Stimulated activated CD4-positive, alpha-beta T cell treated with anti-CD3 and anti-CD28 coated beads, Interleukin-12 subunit alpha, Interleukin-12 subunit beta, amount 100 ng/mL, for 48 hours (primary cell): ENCODE measurements at places on chromosomes 3 and 15.

GRCh38 chr3:46212101-46212500 is 4.0 kb upstream of the CCR1 start:
- DNase-seq, result no peak

DNA sequence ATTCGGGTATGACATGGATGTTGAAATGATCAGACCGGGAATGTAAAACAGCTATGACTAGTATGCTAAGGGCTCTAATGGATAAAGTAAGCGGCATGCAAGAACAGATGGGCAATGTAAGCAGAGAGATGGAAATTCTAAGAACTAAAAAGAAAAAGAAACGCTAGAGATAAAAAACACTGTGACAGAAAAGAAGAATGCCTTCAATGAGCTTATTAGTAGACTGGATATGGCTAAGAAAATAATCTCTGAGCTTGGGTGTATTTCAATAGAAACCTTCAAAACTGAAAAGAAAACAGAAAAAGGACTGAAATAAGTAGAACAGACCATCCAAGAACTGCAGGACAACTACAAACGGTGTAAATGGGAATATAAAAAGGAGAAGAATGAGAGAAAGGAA is 101.2 kb downstream of the HES1 start:
- DNase-seq, result no peak

DNA sequence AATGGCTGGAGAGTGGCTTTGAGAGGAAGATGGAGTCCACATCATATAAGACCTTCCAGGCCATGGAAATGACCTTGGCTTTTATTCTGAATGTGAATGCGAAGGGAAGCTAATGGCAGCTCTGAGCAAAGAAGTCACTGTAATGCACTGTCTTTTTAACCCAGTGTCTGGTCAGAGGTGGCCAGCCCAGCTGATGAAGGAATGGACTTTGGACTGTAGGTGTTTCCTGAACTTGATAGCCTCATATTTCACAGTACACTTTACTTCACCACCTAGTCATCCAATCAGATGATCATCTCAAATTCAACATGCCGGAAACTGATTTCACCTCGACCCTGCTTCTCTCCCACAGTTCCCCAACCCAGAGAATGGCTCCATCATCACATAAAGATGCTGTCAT is 33.4 kb downstream of the DCLK3 start:
- DNase-seq, result no peak

DNA sequence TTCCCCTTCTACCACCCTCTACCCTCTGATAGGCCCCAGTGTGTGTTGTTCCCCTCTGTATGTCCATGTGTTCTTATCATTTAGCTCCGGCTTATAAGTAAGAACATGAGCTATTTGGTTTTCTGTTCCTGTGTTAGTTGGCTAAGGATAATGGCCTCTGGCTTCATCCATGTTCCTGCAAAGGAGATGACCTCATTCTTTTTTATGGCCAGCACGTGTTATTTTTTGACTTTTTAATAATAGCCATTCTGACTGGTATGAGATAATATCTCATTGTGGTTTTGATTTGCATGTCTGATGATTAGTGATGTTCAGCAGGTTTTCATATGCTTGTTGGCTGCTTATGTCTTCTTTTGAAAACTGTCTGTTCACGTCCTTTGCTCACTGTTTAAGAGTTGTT is 63.1 kb upstream of the NPHP3 start:
- no peak for DNase-seq

- DNase-seq, result no peak
These were observed 15.3 kb downstream of the FBN1 start for GRCh38 chr15:48630245-48630644.

- no peak for DNase-seq
These were observed 32.7 kb downstream of the IQSEC1 start for GRCh38 chr3:13040361-13041074.

DNA sequence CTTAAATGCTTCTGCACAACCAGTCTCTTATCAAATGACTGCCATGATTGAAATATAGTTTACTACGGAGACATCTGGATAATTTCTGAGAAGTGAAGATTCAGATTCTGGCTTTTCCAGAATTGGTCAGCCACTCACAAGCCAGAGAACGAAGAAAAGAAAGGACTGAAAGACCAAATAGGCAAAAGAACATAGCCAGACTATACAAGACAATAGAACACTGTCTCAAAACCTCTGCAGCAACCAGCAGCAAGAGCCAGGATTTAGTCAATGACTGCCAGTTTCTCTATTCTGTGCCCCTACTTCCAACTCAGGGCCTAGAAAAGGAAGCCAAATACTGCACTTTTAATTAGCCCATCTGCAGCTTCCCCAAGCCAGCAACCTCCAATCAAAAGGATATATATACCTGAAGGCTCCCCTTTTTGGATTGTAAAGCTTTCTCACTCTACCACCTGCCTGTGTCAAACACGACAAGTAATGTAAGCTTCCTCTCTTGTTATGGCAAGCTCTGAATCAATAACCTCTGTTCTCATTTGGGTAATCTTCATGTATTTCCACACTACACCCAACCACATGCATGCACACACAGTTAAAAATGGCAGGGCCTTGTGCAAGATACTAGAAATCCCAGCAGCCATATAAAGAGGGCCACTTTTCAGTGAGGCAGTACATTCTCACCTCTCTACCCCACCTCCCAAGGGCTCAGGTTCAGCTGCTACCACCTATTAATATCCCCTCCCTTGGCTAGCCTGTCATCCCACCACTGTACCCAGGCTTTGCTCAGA is 97.1 kb downstream of the ERC2 start:
- DNase-seq, result no peak

- no peak for DNase-seq
These were observed 194.6 kb downstream of the ADAMTSL3 start for GRCh38 chr15:83848315-83849050.
